Stimulated activated naive B cell treated with anti-CD40 and anti-IgM and Interleukin-4, amounts not matched to agents 10 μg/mL and 1 μg/mL and 100 μg/mL, for 72 hours (primary cell): ENCODE measurements at places on chromosomes 4 and X.

DNA sequence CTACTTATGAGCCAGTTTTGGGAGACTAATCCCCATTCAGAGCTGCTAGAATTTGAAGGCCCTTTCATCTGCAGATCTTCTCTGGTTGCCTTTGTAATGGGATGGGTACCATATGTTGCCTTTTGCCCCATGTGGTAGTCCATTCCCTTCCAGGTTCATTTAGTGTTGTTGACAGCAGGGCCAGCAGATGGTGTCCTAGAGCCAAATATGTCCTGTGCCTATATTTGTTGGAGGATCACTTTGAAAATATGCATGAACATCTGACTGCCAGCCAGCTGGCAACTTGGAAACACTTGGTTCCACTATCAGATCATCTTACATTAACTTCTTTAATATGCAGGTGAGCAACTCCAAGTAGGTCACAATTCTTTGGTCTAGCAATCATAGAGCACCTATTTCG, 30.4 kb downstream of the CFAP299 start:
- peak; percentile 36 for DNase-seq

GRCh38 chr4:38009421-38009820, 49.2 kb downstream of the PTTG2 start:
- DNase-seq: no peak

- no peak for DNase-seq
Measured at GRCh38 chrX:124223524-124223923, 108.9 kb upstream of the TEX13D start.

GRCh38 chrX:20056704-20057103, 60.0 kb downstream of the MAP7D2 start:
- no peak for DNase-seq

- DNase-seq: no peak
Measured at GRCh38 chr4:69321153-69321729, 41.0 kb downstream of the UGT2B28 start.

- DNase-seq: peak; percentile 15
Measured at GRCh38 chr4:123505095-123506010, 108.8 kb downstream of the SPRY1 start.

GRCh38 chr4:136643416-136643815, 888.9 kb downstream of the PCDH18 start:
- DNase-seq: no peak

GRCh38 chr4:54556051-54556450, 101.7 kb upstream of the KIT start:
- DNase-seq: no peak

DNA sequence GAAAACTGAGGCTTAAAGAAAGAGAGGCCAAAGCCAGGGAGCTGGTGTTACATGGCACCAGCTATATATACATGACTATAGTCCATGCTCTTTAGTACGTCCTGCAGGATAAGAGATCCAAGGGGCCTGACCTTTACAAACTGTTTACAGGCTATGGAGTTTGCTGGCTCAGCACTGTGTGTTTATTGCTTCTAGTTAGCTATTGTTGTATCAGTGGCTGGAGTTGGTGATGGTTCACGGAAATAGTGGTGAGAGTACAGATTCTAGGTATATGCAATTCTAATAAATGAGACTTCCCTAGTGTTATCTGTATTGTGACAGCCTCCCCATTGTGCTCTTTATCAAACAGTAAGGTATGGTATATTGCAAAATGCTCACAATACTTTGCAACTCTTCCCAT, 46.5 kb downstream of the REPS2 start:
- DNase-seq: no peak

GRCh38 chr4:87819281-87819919, 13.4 kb upstream of the MEPE start:
- no peak for DNase-seq

DNA sequence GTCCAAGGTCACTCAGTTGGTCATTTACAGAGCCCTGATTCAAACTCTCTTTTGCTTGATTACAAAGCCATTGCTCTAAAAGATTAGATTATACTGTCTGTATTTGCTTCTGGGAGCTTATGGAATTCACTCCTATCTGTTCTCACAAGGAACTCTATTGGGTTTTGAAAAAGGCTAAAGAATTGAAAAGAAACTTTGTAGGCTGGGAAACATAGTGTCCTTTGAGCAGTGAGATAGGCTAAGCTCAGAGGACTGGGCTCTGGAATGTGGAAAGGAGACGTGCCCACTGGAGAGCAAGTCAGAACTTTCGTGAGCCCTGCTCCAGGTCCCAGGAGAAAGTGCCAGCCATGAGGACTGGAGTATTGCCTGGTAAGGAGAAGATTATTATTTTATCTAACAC, at the start of gene RTL9:
RTL9 (plus strand) TSS at position 301 of the 400 bp plus-strand sequence. CDS start 91,770 bp downstream, outside the sequence.
- DNase-seq: no peak

DNA sequence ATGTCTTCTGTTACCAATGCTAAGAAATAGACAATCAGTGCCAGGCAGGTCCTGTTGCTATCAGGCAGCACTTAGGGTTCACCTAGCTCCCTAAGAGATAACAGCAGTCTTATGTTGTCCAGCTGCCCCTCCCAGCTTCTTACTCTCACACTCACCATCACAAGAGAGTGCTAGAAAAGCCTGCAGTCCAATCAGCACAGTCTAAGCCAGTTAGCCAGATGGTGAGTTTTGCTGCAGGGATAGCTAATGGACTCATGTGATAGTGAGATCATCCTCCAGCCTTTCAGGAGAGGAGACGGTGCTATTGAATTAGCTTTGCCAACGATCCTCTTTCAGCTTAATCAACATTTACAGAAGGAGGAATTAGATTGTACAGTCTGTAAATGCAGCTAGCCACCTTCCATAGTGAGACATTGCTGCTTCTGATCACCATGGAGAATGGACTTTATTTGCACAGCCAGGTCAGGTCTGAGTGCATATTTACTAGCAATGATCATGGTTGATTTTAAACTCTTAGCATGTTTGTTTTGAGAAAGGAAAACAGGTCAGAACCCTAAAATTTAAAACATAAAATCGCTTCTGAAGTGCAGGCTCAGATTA, 438.3 kb downstream of the CENPC start:
- DNase-seq: no peak

DNA sequence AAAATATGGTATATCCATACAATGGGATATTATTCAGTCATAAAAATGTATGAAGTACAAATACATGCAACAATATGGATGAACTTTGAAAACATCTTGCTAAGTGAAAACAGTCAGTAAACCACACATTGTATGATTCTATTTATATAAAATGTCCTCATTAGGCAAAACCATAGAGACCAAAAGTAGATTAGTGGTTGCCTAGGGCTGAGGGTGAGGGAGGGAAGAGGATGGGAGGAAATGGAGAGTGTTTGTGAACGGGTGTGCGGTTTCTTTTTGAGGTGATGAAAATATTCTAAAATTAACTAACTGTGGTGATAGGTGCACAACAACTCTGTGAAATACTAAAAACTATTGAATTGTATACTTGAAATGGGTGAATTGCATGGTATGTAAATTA, 29.6 kb downstream of the TEX11 start:
- DNase-seq: no peak

- no peak for DNase-seq
Measured at GRCh38 chr4:174265916-174266315, 17.6 kb downstream of the FBXO8 start.

- DNase-seq: no peak
Measured at GRCh38 chr4:125991398-125991797, 676.6 kb downstream of the FAT4 start.

GRCh38 chrX:19708683-19709082, 178.7 kb downstream of the SH3KBP1 start:
- no peak for DNase-seq

- DNase-seq: no peak
Measured at GRCh38 chr4:106588891-106589290, 220.3 kb upstream of the GIMD1 start.

DNA sequence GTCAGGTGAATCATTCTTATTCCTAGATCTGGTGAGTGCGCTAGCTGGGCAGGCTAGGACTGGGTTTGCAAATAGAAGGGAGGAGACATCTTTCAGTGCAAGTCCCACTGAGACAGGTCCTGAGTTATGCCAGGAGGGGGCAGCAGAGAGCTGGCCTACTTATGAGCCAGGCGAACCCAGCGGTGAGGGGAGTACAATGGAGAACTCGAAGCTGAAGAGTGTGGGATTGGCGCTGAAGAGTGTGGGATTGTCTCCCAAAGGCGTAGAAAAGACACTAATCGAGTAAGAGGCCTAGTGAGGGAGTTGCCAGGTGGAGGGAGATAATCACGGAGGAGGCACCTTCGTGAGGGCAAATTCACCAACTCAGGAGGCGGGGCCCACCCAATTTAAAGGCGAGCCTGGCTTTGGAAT, 91.7 kb upstream of the CXorf66 start:
- DNase-seq: peak; percentile 40

DNA sequence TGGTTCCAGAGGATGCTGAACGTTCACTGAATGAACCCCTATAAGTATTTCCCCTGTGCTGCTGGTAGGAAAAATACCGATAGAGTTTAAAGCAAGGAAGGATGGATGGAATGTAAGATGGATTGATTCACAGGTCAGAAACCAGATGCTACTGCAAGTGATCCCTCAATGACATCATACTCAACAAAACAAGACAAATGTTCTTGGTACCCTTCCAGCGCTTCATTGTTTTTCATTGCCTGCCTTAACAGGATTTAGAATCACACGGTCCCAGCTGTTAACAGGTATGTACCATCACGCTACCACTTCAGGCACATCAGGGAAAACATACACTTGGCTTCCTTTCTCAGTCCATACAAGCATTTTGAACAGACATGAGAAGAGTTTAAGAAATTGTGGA, 118.1 kb upstream of the TLR3 start:
- no peak for DNase-seq

GRCh38 chr4:31230594-31230993, 510.4 kb downstream of the PCDH7 start:
- no peak for DNase-seq

DNA sequence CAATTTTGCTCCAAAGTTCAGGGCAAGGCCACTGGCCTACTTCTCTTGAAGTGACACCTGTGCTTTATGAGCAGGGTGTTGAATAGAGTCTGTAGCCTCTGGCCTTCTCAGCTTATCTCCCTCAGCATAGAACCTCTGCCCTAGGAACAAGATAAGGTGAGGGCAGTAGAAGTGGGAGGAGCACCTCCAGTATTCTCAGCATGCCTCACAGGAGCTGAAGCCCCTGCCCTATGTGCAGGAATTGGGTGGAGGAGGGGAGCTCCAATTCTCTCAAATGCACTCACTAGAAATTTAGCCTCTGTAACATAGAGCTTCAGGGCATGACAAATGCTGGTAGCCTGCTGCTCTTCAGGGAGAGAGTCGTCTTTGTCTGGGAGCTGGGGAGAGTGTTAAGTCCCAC, 479.3 kb downstream of the IL1RAPL1 start:
- DNase-seq: no peak

GRCh38 chr4:76883147-76883546, 14.8 kb downstream of the SOWAHB start:
- DNase-seq: no peak

- DNase-seq: peak; percentile 20
Measured at GRCh38 chr4:186104114-186104889, at the start of gene FAM149A. Gene FAM149A (plus strand): TSS chr4:186104704.

- DNase-seq: no peak
Measured at GRCh38 chrX:26146024-26146423, 7.9 kb downstream of the MAGEB18 start.

- no peak for DNase-seq
Measured at GRCh38 chr4:135492439-135492838, 1290.8 kb upstream of the PABPC4L start.

GRCh38 chr4:55732864-55733263, 86.7 kb upstream of the EXOC1L start:
- DNase-seq: no peak

GRCh38 chrX:104659005-104659744, 93.2 kb downstream of the IL1RAPL2 start:
- DNase-seq: no peak

DNA sequence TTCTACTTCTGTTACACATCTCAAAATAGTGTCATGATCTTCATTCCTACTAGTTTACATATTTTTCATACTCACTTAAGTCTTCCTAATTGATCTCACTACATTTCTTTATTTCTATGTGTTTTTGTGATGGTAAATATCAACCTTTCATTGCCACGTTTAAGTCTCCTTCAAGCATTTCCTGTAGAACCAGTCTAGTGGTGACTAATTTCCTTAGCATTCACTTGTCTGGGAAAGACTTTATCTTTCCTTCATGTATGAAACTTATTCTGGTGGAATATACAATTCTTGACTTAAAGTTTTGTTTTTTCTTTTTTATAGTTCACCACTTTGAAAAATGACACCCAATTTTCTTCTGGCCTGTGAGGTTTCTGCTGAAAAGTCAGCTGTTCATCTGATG, 181.4 kb upstream of the NEIL3 start:
- DNase-seq: no peak

GRCh38 chr4:102219129-102219528, 126.2 kb downstream of the SLC39A8 start:
- DNase-seq: no peak

DNA sequence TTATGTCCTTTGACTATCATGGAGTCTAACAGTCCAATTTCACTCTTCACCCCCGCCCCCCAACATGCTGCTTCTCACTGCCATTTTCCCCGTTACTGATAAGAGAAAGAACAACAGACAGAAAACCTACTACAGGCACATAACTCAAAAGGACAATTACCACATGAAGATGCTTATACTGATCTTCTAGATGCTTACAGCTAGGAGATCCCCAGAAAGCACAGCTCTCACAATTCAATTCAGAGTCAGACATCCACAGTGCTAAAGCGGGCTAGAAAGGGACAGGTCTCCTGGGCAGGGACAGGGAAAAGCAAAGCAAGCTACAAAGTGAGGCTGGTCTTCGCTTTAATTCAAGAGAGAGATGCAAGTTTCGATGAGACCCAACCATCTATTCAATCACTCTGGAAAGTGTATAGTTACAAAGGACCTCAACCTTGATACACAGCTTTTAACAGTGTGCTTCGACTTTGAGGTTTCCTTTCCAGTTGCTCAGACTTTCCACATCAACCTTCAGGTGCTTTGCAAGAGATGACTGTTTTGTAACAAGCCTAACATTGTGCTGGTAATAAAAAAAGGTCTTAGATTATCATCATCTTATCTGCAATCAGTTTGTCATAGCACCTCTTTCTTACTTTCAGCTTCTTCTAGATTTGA, 60.9 kb downstream of the LEF1 start:
- no peak for DNase-seq

DNA sequence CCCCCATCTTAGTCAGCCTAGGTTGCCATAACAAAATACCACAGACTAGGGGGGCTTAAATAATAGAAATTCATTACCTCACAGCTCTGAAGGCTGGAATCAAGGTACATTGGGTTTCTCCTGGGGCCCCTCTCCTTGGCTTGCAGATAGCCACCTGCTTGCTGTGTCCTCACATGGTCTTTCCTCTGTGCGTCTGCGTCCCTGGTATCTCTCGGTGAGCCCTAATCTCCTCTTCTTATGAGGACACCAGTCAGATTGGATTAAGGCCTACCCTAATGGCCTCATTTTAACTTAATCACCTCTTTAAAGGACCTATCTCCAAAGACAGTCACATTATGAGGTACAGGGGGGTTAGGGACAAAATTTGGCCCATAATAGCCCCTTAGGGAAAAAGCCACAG, 98.0 kb downstream of the SH3KBP1 start:
- no peak for DNase-seq

DNA sequence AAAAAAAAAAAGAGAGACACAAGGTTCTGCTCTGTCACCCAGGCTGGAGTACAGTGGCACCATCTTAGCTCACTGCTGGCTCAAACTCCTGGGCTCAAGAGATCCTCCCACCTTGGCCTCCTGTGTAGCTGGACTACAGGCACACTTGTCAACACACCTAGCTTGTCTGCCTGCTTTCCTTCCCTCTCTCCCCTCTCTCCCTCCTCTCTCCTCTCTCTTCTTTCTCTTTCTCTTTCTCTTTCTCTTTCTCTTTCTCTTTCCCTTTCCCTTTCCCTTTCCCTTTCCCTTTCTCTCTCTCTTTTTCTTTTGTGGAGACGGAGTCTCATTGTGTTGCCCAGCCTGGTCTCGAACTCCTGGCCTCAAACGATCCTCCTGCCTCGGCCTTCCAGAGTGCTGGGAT, 132.1 kb downstream of the DIPK2B start:
- DNase-seq: no peak
